Central memory CD8-positive, alpha-beta T cell (primary cell): ENCODE measurements at places on chromosomes 12 and 14.

- no peaks in the 10 kb centered on the region for H3K4me1 ChIP-seq
- no peak for DNase-seq
- H3K27me3 ChIP-seq = peaks cover 18% of the 10 kb centered on the region
- no peak overlapping the region for H3K27ac ChIP-seq
- peaks cover 3% of the 10 kb centered on the region for H3K36me3 ChIP-seq
Measured at GRCh38 chr14:56352999-56353398, 226.6 kb upstream of the TMEM260 start.

DNA sequence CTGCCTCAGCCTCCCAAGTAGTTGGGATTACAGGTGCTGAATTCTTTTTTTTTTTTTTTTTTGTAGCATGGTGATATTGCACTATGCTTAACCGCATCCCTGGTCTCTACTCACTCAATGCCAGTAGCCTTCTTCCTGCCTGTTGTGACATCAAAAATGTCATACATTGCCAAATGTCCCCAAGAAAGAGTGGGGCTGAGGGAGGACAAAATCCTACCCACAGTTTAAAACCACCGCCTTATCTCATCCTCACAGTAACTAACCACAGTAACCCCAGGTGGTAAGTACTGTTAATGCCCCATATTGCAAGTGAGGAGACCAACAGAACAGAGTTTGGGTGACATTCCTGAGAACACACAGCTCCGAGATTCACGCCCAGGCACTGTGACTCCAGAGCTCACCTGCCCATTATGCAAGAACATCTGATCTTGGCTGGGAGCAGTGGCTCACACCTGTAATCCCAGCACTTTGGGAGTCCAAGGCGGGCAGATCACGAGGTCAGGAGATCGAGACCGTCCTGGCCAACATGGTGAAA is 19.6 kb downstream of the MORN3 start:
- peaks cover 20% of the 10 kb centered on the region for H3K36me3 ChIP-seq
- no peaks in the 10 kb centered on the region for H3K27me3 ChIP-seq

- H3K4me1 ChIP-seq = no peaks in the 10 kb centered on the region
- H3K4me3 ChIP-seq = no peak overlapping the region
- DNase-seq = no peak
- no peaks in the 10 kb centered on the region for H3K27me3 ChIP-seq
Measured at GRCh38 chr14:40269436-40269835, 837.2 kb upstream of the FBXO33 start.

- H3K4me1 ChIP-seq = no peaks in the 10 kb centered on the region
- DNase-seq = no peak
- H3K27me3 ChIP-seq = peaks cover 10% of the 10 kb centered on the region
- H3K27ac ChIP-seq = no peak overlapping the region
Measured at GRCh38 chr12:19915392-19916195, 452.7 kb upstream of the PDE3A start.

DNA sequence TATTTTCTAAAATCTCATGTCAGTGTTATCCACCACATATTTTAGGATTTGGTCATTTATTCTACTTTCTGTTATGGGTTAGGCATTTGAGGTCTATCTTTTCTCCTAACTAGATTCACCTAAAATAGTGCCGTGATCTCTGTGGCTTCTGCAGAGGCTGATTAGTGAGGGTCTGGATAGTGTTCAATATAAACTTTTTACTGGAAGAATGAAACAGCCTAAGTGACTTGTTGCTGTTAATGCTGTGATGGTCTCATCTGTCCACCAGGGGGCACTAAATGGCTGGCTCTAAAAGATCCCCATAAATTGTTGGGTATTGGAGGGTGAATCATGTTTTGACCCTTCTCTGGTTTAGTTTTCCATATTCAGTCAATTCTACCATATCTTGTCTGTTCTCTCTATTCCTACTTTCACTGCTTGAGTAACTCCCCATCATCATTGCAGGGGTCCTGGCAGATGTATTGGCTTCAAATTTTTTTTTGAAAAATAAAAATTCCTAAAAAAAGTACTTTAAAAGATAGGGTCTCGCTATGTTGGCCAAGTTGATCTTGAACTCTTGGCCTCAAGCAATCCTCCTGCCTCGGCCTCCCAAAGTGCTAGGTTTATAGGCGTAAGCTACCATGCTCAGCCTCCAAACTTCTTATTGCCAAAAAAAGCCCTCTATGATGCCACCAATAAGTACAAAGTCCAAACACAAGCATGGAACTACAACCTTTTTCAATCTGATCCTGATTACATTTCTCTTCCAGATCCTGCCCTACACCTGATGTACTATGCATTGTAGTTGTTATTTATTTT is 6.9 kb downstream of the PABPN1 start:
- H3K27me3 ChIP-seq = no peaks in the 10 kb centered on the region
- H3K27ac ChIP-seq = no peak overlapping the region
- peak; percentile 32 for DNase-seq
- H3K36me3 ChIP-seq = peaks cover 27% of the 10 kb centered on the region
- H3K4me1 ChIP-seq = peaks cover 10% of the 10 kb centered on the region

- H3K4me1 ChIP-seq = no peaks in the 10 kb centered on the region
- peaks cover 54% of the 10 kb centered on the region for H3K27me3 ChIP-seq
- no peak overlapping the region for H3K27ac ChIP-seq
- no peak overlapping the region for H3K4me3 ChIP-seq
- no peaks in the 10 kb centered on the region for H3K36me3 ChIP-seq
Measured at GRCh38 chr12:119642986-119643385, 24.9 kb upstream of the PRKAB1 start.

DNA sequence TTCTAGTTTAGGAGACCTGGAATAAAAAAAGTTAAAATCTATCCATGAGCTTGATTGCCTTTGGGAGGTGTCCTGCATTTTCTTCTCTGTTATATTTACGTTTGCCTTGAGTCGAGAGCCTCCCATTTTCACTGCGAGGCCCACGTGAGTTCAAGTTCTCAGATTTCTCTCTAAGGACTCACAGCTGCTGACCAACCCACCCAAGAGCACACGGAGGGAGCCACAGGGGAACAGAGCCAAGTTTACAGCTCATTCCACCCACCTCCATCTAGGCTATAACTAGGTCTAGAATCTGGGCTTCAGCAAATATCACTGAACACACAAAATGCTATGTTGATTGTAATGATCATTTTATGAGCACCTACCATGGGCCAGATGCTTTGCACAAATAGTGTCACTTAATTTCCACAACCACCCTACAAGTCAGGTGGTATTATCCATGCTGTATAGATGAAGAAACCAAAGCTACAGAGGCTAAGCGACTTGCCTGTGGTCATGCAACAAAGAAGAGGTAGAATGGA is 16.7 kb downstream of the ALDH1L2 start:
- peaks cover 39% of the 10 kb centered on the region for H3K27me3 ChIP-seq
- H3K36me3 ChIP-seq = peaks cover 2% of the 10 kb centered on the region
- no peaks in the 10 kb centered on the region for H3K4me1 ChIP-seq
- no peak overlapping the region for H3K27ac ChIP-seq
- DNase-seq = no peak

DNA sequence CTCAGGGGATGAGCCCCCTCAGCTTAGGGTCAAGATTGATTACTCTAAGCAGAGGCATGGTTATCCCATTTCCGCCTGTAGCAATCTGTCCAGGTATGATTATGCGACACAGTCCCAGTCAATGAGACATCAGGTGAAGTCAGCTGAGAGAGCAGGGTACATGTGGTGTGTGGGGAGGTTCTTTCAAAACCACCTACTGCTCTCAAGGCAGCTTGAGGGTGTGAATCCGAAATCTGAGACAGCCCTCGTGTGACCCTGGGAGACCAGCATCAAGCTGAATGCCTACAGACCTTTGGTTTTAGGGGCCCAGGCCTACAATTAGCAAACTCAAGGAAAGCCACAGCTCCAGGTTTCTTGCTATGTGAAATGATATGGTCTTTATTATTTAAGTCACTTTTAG is 275.7 kb downstream of the ITPR2 start:
- H3K4me3 ChIP-seq = no peak overlapping the region
- H3K4me1 ChIP-seq = no peaks in the 10 kb centered on the region

DNA sequence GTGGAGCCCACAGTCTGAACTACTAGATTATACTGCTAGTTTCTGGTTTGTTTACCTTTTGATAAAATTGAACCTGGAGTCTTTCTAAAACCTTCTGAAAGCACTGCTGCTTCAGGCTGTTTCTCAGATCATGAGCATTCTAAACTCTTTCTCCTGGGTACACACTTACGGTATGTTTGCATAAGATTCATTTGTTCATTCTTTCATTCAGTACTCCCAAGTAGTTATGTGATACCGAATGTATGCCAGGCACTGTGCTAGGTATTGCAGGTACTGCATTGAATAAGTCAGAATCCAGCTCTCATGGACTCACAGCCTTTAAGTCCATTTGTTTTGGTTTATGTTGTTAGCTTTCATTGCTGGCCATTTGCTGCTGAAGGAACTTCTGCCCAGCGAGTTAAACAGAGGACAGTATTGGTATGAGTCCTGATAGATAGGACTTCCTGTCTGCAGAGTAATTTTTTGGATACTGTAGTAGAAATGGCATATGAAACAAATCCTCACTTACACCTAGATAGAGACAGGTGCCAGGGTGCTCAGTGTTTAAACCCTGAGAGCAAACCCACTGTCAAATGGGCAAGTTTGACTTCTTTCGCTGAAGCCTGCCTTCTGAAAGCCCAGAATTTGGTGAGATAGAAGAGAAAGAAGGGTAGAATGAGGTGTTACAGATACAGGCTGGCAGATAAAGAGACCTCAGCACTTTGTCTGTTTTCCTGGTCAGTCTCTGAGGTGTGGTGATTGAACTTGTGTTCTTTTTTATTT is 2.1 kb downstream of the SUSD6 start:
- H3K36me3 ChIP-seq = peaks cover 11% of the 10 kb centered on the region
- no peaks in the 10 kb centered on the region for H3K27me3 ChIP-seq
- H3K4me3 ChIP-seq = peak overlapping the region; percentile 80
- H3K4me1 ChIP-seq = peaks cover 75% of the 10 kb centered on the region
- DNase-seq = no peak

DNA sequence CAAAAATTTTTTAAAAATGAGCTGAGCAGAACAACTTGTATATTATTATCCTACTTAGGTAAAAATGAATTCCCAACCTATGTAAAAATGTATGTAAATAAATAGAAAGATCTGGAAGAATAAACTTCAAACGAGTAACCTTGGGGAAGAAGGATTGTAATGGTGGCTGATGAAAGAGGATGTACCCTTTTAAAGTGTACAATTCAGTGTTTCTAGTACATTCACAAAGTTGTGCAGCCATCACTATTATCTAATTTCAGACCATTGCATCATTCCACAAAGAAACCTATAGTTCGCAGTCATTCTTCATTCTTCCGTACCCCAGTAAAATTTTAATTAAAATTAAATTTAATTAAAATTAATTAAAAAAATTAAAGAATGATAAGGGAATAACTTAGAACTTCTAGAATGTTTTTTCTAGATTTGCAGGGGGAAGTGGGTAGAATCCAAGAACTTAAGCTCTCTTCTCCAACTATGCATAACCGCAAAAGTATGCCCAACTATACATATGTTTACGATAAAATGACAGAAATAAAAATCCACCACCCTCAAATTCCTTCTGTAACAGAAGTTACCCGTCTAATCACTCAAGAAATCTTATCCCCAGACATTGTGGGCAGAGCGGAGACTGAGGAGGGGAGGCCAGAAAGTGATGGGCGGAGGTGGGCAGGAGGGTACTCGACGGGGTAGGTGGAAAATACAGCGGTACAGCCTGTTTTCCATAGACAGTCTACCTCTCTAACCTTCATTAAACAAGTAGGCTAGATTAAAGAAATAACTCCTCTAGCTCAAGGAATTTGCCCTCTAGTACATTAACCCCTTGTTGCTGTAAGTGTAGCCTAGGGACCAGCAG is 921 bp downstream of the DEPDC4 start:
- DNase-seq = no peak
- H3K4me3 ChIP-seq = peak overlapping the region; percentile 97
- H3K27me3 ChIP-seq = no peaks in the 10 kb centered on the region
- H3K27ac ChIP-seq = peak overlapping the region; percentile 98
- peaks cover 7% of the 10 kb centered on the region for H3K36me3 ChIP-seq

GRCh38 chr12:97456571-97457188 is 5.9 kb upstream of the RMST start:
- DNase-seq = no peak
- no peaks in the 10 kb centered on the region for H3K27me3 ChIP-seq
- H3K27ac ChIP-seq = no peak overlapping the region
- no peak overlapping the region for H3K4me3 ChIP-seq

- DNase-seq = peak; percentile 61
- H3K27ac ChIP-seq = peak overlapping the region; percentile 97
- peak overlapping the region; percentile 94 for H3K4me3 ChIP-seq
- H3K4me1 ChIP-seq = peaks cover 37% of the 10 kb centered on the region
- peaks cover 21% of the 10 kb centered on the region for H3K36me3 ChIP-seq
Measured at GRCh38 chr14:49768301-49769121, 558 bp downstream of the KLHDC2 start.

GRCh38 chr12:112638420-112638819 is 153.1 kb upstream of the RPH3A start:
- no peak overlapping the region for H3K27ac ChIP-seq
- DNase-seq = no peak
- H3K4me3 ChIP-seq = no peak overlapping the region
- peaks cover 45% of the 10 kb centered on the region for H3K27me3 ChIP-seq
- H3K4me1 ChIP-seq = no peaks in the 10 kb centered on the region

- H3K4me1 ChIP-seq = no peaks in the 10 kb centered on the region
- no peaks in the 10 kb centered on the region for H3K27me3 ChIP-seq
- H3K27ac ChIP-seq = no peak overlapping the region
Measured at GRCh38 chr12:88753066-88753465, 172.8 kb upstream of the KITLG start.

GRCh38 chr14:60254176-60254575 is 5.2 kb downstream of the PPM1A start:
- H3K27ac ChIP-seq = no peak overlapping the region
- no peak overlapping the region for H3K4me3 ChIP-seq
- no peak for DNase-seq
- H3K4me1 ChIP-seq = peaks cover 63% of the 10 kb centered on the region
- peaks cover 4% of the 10 kb centered on the region for H3K36me3 ChIP-seq

GRCh38 chr12:27614386-27614785 is 81.9 kb upstream of the REP15 start:
- no peak for DNase-seq
- H3K4me1 ChIP-seq = no peaks in the 10 kb centered on the region
- H3K4me3 ChIP-seq = no peak overlapping the region
- no peak overlapping the region for H3K27ac ChIP-seq

- H3K4me3 ChIP-seq = no peak overlapping the region
- DNase-seq = no peak
- H3K36me3 ChIP-seq = peaks cover 38% of the 10 kb centered on the region
- H3K27ac ChIP-seq = no peak overlapping the region
- H3K27me3 ChIP-seq = no peaks in the 10 kb centered on the region
Measured at GRCh38 chr12:30630076-30630978, 65.3 kb downstream of the IPO8 start.

GRCh38 chr14:68359837-68360552 is 432.9 kb downstream of the ZFP36L1 start:
- no peaks in the 10 kb centered on the region for H3K27me3 ChIP-seq
- H3K36me3 ChIP-seq = no peaks in the 10 kb centered on the region
- no peak overlapping the region for H3K27ac ChIP-seq
- H3K4me1 ChIP-seq = no peaks in the 10 kb centered on the region
